ENCODE measurements at places on chromosomes 6 and 20.
A peak's percentile ranks its signal among the peaks of the same experiment; 100 is the strongest.

GRCh38 chr20:3203315-3204123, 963 bp downstream of the DDRGK1 start:
- DNase-seq = peak; percentile 60

- DNase-seq = no peak
These were observed 434.2 kb upstream of the ADGRB3 start for GRCh38 chr6:68200929-68201328.

DNA sequence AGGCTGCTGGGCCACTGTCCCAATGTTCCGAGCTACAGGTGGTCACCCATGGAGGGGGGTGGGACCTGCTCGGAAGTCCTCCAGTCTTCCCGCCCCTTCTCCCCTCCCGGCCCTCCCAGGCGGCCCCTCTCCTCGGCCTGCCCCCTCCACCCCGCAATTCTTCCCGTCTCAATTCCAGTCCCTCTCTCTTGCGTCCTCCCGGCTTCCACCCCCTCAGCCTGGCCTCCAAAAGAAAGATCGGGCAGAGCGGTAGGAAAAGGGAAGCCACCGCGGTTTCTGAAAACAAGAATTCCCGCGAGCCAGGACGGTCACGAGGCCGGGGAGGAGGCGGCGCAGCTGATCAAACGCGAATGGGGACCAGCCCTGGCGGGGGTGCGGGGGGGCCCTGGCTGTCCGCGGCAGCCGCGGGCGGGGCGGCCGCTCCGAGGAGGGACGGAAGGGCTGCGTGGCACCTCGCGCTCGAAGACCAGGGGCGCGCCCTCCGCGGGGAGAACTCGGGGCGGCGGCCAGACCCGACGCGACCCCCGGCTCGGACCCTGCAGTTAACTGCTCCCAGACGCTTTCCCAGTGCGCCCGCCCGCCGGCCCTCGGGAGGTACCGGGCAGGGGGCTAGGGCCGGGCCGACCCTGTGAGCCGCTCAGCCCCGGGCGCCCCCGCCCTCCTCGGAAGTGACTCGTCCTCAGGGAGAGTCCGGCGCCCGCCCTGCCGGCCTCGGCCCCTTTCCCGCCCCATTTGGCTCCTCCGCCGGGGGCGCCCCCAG, 1.0 kb downstream of the PXDC1 start:
- DNase-seq = peak; percentile 89

GRCh38 chr20:60219984-60220562, 261.9 kb downstream of the CDH26 start:
- no peak for DNase-seq

DNA sequence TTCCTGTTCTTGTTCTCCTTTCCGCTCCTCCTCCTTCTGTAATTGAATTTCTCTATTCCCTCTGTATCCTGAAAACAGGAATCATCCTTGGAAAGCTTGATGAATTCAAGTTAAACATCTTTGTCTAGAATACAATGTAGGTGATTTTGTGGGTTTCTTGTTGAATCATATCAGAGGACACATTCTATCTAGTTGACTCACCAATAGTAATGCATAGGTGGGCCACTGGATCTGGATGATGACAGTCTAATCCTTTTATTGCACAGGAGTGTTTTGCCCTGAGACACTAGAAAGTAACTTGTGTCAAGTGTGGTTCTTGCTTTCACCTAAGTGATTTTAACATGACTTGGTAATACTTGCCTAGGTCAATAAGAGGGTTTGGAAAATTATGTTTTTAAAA, 164.3 kb downstream of the RFPL4B start:
- DNase-seq = no peak

GRCh38 chr6:16148498-16148897, 19.6 kb downstream of the MYLIP start:
- DNase-seq = no peak

- DNase-seq = no peak
These were observed 18.5 kb downstream of the NSFL1C start for GRCh38 chr20:1448081-1448620.

GRCh38 chr6:144331491-144331969, 46.4 kb downstream of the UTRN start:
- DNase-seq = peak; percentile 53

GRCh38 chr20:2816030-2816582, at the start of gene TMEM239:
TSS of gene TMEM239 (plus strand) at chr20:2816364. CDS start at chr20:2816555, 191 bp downstream.
- no peak for DNase-seq

- peak; percentile 55 for DNase-seq
These were observed 1.7 kb upstream of the DLL1 start for GRCh38 chr6:170292407-170293158.

DNA sequence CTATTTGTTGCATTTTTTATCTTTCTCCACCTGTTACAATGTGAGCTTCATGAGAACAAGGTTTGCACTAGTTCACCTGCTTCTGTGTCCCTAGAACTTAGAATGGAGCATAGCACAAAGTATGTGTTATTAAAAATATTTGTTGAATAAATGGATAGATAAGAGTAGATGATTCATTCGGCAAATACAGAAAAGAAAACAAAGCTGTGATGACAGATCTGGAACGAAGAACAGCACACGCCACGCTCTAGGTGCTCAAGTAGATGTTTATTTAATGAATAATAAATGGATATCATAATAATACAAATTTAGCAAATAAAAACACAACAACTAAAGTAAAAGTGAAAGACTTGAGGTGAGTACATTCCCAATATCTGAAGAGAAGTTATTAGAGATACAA, 273.1 kb downstream of the HAO1 start:
- DNase-seq = no peak

- DNase-seq = no peak
These were observed 7.1 kb downstream of the RRBP1 start for GRCh38 chr20:17674722-17675518.

GRCh38 chr6:160160929-160161646, 39.5 kb downstream of the SLC22A1 start:
- DNase-seq = no peak

- no peak for DNase-seq
These were observed 83.8 kb downstream of the GCLC start for GRCh38 chr6:53461041-53461656.

GRCh38 chr20:37941332-37941731, 38.4 kb downstream of the VSTM2L start:
- DNase-seq = no peak

GRCh38 chr20:59729506-59729905, 125.2 kb downstream of the PHACTR3 start:
- no peak for DNase-seq

GRCh38 chr6:38477680-38478260, 162.0 kb downstream of the BTBD9 start:
- DNase-seq = no peak

DNA sequence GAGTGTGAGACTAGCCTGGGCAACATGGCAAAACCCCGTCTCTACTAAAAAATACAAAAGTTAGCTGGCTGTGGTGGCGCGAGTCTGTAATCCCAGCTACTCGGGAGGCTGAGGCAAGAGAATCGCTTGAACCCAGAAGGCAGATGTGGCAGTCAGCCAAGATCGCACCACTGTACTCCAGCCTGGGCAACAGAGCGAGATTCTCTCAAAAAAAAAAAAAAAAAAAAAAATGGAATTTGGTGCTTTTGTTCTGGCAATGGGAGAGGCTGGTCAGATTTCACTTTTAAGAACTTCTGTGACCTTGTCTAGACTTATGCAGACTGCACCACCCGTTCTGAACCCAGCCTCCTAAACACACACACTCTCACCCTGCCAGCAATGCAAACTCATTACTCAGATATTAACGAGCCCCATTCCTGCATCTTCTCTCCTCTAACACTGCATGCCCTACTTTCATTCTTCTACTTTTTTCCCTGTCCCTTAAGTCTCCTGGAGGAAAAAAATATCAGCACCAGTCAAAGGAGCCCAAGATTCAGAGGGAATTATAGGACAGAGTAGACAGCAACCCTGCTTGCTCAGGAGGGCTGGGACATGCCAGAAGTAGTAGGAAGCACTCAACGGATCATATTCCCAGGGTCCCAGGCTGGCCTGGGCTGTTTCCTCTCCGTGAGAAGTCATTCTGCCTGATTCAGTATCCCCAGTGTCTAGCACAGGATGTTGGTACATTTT, 4.4 kb downstream of the MOCS1 start:
- DNase-seq = peak; percentile 65

DNA sequence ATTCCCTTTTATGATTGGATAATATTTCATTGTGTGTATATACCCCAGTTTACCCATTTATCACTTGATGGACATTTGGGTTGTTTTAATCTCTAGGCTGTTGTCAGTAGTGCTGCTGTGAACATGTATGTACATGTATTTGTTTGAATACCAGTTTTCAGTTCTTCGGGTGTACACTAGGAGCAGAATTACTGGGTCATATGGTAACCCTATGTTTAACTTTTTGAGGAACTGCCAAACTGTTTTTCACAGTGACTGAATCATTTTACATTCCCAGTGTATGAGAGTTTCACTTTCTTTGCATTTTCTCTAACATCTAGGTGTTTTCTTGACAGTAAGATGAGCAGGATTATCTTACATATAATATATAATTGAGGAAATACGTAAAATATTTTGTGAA, 44.7 kb upstream of the ADIG start:
- DNase-seq = no peak

GRCh38 chr6:158938811-158939254, 61.2 kb downstream of the RSPH3 start:
- no peak for DNase-seq

DNA sequence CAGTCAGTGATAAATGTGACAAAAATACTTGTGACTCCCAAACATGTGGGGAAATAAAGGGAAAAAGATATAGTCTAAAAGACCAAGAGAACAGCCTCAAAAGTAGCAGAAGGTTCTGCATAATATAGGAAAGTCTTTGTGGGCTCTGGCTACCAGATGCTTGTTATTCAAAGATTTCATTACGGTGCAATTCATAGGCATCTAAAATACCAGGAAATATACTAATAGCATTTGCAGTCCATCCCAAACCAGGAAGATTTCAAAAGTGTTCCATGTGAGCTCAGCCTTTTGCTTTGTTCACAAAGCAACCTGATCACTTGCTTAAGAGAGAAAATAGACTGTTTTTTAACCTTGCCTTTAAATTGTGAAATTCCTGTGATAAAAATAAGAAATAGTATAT, 506.7 kb upstream of the MARCKS start:
- no peak for DNase-seq

GRCh38 chr20:50359607-50360217, 150.5 kb upstream of the PTPN1 start:
- no peak for DNase-seq

DNA sequence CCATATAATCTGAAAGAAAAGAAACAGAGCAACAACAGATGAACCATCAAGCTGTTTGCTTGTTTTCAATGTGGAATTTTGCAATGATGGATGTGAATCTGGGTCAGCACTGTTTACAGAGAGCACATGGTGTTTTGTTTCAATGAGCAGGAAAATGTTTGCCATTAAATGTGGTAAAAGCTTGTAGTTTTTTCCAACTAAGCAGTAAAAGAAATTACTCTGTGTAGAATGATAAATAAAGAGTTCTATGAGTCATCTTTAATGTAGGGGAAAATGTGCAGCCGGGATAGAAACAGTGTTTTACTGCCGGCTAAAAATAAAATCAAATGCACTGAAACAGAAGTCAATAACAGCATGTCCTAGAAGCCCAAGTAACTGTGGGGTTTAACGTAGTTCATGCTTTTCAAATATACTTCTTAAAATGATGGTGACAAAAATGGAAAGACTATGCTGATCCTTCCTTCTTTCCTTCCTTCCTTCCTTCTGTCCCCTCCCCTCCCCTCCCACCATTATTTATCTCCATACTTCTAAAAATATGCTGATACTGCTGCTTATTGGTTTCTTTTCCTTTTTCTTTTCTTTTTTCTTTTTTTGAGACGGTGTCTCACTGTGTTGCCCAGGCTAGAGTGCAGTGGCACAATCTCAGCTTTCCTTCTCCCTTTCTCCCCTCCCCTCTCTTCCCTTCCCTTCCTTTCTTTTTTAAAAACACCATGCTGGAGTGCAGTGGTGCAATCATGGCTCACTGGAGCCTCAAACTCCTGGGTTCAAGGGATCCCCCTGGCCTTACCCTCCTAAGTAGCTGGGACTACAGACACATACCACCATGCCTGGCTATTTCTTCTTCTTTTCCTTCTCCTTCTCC, 6.3 kb upstream of the NAA20 start:
- DNase-seq = peak; percentile 28

- no peak for DNase-seq
These were observed 2.8 kb upstream of the PLCG1 start for GRCh38 chr20:41134362-41135186.

DNA sequence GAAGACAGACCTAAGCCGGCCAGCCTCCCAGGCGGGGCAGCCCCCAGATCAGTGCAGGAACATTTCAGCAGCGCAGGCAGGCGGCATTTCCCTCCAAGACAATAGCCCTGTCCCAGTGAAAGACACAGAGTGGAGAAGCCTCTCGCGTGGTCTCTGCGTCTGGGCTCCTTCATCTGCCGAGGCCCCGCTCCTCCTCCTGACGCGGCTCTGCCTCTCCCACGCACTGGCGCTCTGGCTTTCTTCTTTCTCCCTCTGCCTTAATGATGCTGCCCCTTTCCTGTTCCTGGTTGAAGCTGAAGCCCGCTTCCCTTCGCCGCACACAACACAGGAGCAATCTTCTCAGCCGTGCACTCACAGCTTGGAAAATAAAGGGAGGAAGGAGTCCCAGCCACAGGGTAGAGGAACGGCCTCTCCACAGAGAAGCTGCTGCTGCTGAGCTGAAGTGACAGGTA, 347.5 kb downstream of the CDH4 start:
- DNase-seq = no peak

GRCh38 chr20:32855387-32855786, 3.3 kb upstream of the EFCAB8 start:
- DNase-seq = no peak

- no peak for DNase-seq
These were observed 15.0 kb downstream of the IMPG1 start for GRCh38 chr6:76057469-76057868.

- DNase-seq = no peak
These were observed 98.1 kb upstream of the VSTM2L start for GRCh38 chr20:37804584-37805566.

DNA sequence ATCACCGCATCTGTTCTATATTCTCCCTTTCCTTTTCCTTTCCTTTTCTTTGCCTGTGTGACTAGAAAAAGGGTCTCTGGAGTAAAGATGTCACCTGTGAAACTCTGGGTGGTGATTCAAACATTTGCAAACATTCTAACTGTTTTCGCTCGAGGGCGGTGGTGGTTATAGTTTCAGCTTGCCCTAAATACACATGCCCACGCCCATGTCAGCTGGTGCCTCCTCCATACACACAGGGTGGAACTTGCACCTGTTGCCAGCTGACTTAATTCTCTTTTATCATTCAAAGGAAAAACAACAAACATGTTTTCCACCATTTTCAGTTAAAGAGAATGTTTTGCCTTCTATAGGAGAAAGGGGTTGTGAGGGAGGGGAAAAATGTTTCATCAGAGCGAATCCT, 381.9 kb upstream of the ARID1B start:
- no peak for DNase-seq

GRCh38 chr20:60869087-60869486, 383.0 kb upstream of the CDH4 start:
- DNase-seq = no peak
